ENCODE measurements at places on chromosomes 4 and X. TPM values are rescaled to one million over a fixed set of nuclear protein-coding genes. Genes with fewer than 3 reads are reported as not detected.

Gene ZNF141
- total RNA-seq, result 9.8 TPM

Gene PLAC1
- 1.7 TPM for total RNA-seq

Gene FAT1
- 132 TPM for total RNA-seq

Gene SMPX
- total RNA-seq, result not detected

Gene NEK1
- total RNA-seq, result 7.4 TPM

Gene CHRNA9
- 0.14 TPM for total RNA-seq

Gene AFM
- not detected for total RNA-seq

Gene DCX
- not detected for total RNA-seq

Gene SULT1E1
- total RNA-seq, result 0.09 TPM

Gene PRR27
- not detected for total RNA-seq

Gene MND1
- 3.1 TPM for total RNA-seq

Gene MAEA
- total RNA-seq, result 40.1 TPM

Gene FAAH2
- total RNA-seq, result 0.28 TPM

Gene FABP2
- total RNA-seq, result not detected

Gene PF4V1
- 51.0 TPM for total RNA-seq

Gene FOXO4
- total RNA-seq, result 4.6 TPM

Gene SMR3B
- not detected for total RNA-seq

Gene TLL1
- total RNA-seq, result 0.09 TPM

Gene POU4F2
- not detected for total RNA-seq

Gene AKAP4
- not detected for total RNA-seq

Gene CTAG1A
- not detected for total RNA-seq

Gene TXK
- total RNA-seq, result not detected

Gene TLR6
- total RNA-seq, result 1.4 TPM

Gene MEPE
- total RNA-seq, result not detected

Gene TMEM154
- 2.3 TPM for total RNA-seq

Gene TMPRSS11A
- not detected for total RNA-seq

Gene SHROOM2
- under 0.01 TPM for total RNA-seq

Gene CUL4B
- total RNA-seq, result 20.5 TPM

Gene GLRA2
- not detected for total RNA-seq

Gene FAM236A
- total RNA-seq, result not detected

Gene NAP1L3
- total RNA-seq, result 2.9 TPM

Gene PAGE5
- total RNA-seq, result 1.4 TPM

Gene CSAG2
- total RNA-seq, result not detected

Gene AR
- total RNA-seq, result 3.5 TPM

Gene SLC9A7
- 36.0 TPM for total RNA-seq

Gene ERCC6L
- total RNA-seq, result 0.28 TPM
